ENCODE measurements at places on chromosomes 12 and 14. TPM values are rescaled to one million over a fixed set of nuclear protein-coding genes. Genes with fewer than 3 reads are reported as not detected.

- ATAC-seq: peak; percentile 54
Observed at GRCh38 chr12:49706351-49707127, 666 bp downstream of the FMNL3 start.

The HOXC4 gene
- 61.9 TPM for total RNA-seq

DNA sequence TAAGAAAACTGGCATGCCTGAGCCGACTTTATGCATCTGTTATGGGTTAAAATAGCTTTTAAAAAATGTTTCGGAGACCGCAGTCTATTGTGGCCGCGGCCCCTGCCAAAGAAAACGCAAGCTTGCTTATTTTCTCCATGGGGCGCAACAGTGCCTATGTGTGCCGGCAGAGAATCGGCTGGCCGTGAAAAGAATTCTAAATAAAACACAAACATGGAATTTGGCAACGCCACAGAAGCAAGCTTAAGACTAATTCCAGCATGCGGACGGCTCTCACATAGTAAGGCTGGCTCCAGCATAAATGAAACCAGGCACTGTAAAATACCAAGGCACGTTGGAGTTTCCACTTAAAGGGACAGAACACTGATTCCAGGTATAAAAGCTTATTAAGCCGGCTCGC is 56.7 kb downstream of the BCL11B start:
- no peak for ATAC-seq

DNA sequence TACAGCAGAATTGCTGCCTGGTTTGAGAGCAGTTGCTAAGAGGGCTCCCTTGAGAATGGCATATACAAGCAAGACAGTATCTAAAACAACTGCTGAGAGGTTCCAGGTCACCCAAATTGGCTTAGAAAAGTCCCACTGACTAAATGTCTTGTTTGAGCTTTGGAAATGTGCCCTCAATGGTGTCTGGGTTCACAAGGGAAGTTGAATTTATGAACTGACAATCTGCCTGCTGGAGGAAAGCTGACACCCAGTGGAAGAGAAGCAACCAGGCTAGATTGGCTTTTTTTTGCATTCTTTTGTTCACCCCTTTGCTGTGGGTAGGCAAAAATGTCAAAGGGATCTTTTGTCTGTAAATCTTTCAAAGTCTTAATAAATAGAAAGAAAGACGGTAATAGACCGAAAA is 44.6 kb upstream of the NPFF start:
- ATAC-seq: no peak

GRCh38 chr12:70319605-70320004 is 46.5 kb upstream of the KCNMB4 start:
- ATAC-seq: no peak

The DDN gene
- total RNA-seq: 1.2 TPM

DNA sequence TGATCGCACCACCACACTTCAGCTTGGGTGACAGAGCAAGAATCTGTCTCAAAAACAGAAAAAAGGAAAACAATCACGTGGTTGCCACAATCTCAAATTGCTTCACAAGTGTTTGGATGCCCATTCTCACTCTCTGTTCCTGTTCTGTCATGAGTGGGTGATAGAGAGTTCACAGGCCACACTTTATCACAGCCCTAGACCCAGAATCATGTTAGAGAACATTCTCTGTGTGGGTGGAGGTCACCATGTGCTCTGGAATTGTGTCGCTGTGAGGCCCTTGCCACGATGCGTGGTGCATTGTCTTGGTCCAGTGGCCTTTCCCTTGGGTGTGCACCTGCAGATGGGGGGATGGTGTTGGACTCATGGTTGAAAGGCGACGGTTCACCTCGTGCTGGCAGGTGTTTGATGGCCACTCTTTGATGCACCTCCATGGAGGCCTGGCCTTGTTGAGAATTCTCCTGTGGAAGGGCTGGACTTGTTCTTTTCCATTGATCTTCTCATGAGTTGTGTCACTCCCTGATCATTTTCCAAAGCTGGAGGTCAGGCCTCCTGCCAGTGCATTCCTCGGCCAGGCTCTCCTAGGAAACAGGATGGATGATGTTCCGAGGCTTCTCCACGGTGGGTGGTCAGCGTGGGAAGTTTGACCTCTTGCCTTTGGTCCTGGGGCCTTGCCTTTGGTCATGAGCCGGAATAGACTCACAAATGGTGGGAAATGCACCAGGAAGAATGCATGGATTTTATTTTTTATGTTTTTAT is 91.9 kb downstream of the SLC24A4 start:
- ATAC-seq: no peak

- no peak for ATAC-seq
Observed at GRCh38 chr12:49296034-49296835, 1.3 kb downstream of the PRPH start.

- ATAC-seq: no peak
Observed at GRCh38 chr12:66708704-66709456, 30.0 kb upstream of the GRIP1 start.

DNA sequence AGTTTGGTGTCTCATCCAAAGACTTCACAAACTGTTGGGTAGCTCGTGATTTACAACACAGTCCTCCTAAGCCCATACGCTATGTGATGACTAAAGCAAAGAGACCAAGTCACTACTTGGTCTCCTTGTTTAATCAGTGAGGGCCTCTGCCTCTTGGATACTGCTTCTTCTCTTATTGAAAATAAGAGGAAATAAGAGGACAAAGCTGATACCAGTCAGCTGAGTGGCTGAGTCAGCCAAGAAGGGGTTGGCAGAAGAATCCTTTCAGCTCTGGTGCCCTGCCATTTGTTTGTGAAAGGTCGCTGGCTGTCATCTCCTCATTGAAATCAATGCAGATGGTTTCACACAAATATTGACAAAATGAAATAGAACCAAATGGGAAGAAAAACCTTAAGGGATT is 67.5 kb upstream of the SLC35F4 start:
- no peak for ATAC-seq

All from motor neuron (in vitro differentiated cells).